Mononuclear cell (primary cell): ENCODE measurements at places on chromosomes 2 and 18. TPM values are rescaled to one million over a fixed set of nuclear protein-coding genes. Genes with fewer than 3 reads are reported as not detected.

POTEI gene
- total RNA-seq = under 0.01 TPM

HAAO gene
- total RNA-seq = 3.9 TPM

ZNF385B gene
- total RNA-seq = not detected

CFAP221 gene
- 0.31 TPM for total RNA-seq

CAPN14 gene
- 0.21 TPM for total RNA-seq

DPP4 gene
- total RNA-seq = 22.6 TPM

BMP10 gene
- total RNA-seq = not detected

SERPINE2 gene
- total RNA-seq = 2.5 TPM
